ENCODE measurements at places on chromosomes 5 and 9.

GRCh38 chr5:29899583-29899982 is 1293.9 kb upstream of the CDH6 start:
- DNase-seq, result no peak

DNA sequence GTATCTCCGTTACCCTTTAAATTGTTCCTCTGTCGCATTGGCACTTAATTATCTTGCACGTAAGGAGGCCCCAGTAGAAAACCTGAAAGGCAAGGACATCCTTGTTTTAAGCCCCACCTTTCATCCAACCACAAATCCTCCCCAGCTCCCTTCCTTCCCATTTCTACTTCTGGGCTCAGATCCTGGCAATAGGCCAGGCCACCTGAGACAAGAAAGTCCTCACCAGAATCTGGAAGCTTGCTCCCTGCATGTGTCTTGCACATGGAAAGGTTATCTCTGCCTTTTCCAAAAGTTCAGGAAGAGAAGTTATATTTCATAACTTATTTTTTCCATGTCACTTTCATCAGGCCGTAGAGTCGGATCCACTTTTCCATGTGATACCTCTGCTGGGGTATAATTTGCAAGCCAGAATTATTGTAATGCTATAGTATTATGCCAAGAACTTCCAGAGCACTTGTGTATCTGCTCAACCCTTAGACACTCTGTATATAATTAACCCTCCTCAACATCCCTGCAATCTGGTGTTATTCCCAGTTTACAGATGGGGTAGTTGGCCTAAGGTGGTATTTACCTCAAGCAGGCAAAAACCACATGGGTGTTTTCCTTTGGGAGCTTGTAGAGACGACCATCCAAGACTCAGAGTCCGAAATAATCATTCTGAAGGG is 2.6 kb upstream of the SHB start:
- no peak for DNase-seq

- DNase-seq, result no peak
Measured at GRCh38 chr5:44795496-44795895, 13.3 kb upstream of the MRPS30 start.

- no peak for DNase-seq
Measured at GRCh38 chr9:70540016-70540415, 125.6 kb upstream of the KLF9 start.

- DNase-seq, result no peak
Measured at GRCh38 chr5:97931829-97932228, 748.8 kb upstream of the RIOK2 start.

- no peak for DNase-seq
Measured at GRCh38 chr5:75461679-75462078, 49.8 kb downstream of the CERT1 start.

DNA sequence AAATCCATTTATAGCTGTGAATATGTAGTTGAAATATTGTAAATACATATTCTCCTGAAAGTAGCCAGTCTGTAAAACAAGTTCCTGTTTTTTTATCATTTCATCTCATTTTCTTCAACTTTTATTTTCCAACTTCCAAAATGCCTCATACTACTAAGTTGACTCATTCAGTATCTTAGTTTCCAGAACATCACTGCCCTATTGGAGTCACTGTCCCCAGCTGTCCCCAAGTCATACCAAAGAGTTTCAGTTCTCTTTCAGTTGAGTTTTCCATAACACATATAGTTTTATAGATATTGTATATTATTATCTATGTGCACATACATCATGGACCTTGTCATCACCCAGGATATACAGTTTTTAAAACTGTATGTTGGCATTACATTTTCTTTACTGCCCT is 261.7 kb downstream of the CDH12 start:
- no peak for DNase-seq

GRCh38 chr9:116087751-116088194 is 65.8 kb upstream of the PAPPA start:
- no peak for DNase-seq

GRCh38 chr9:7316166-7316795 is 483.3 kb downstream of the DMAC1 start:
- DNase-seq, result no peak

- no peak for DNase-seq
Measured at GRCh38 chr5:21783074-21783679, 1070.0 kb downstream of the CDH12 start.

- no peak for DNase-seq
Measured at GRCh38 chr5:142981886-142982820, 212.0 kb downstream of the ARHGAP26 start.

DNA sequence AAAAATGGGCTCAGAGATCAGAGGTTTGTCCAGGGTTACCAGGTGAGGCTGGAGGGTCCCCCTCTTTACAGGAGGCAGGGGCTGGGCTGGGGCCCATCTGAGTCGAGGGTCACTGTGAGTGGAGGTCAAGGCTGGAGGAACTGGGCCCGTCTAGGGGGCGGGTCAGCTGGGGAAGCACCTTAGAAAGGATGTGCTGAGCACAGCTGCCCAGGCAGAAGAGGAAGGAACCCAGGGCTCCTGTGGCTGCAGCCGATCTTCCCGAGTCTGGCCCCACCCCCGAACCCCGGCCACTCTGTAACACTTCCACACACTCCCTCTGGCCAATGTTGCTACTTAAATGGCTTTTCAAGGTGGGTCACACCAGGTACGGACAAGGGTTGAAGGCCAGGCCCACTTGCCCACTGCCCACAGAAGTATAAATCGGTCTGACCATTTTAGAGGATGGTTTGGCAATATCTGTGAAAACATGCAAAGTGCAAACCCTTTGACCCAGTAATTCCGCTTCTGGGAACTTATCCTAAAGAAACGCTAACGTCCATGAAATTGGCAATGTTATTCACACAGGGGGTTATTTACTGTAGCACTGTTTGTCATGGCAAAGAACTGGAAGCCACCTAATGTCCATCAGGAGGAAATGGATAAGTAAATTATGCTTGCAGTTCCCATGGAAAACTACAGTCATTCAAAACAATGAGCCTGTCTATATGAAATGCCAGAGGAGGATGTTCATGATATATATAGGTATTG is 30.5 kb upstream of the EEIG1 start:
- no peak for DNase-seq

DNA sequence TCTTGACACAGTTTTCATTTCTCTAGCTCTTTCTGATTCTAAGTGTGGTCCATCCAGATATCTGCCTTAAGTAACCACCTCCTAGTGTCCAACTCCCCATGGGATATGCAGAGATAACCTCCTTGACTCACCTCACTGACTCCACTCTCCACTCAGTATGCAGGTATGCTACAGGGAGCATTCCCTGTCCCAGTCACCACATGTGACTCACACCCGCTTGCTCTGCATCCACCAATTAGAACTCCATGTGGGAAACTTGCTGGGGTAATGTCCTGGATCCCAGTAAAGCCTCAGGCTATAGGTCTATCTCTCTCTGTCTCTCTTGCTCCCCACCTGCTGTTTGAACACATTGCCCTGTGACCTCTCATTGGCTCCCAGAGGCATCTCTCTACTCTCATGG is 563.9 kb downstream of the HTR1A start:
- peak; percentile 39 for DNase-seq

GRCh38 chr5:60810438-60811085 is 33.5 kb downstream of the ELOVL7 start:
- no peak for DNase-seq

GRCh38 chr9:14205463-14205862 is 108.5 kb downstream of the NFIB start:
- DNase-seq, result no peak

- no peak for DNase-seq
Measured at GRCh38 chr5:67222243-67223025, 25.8 kb upstream of the CD180 start.

DNA sequence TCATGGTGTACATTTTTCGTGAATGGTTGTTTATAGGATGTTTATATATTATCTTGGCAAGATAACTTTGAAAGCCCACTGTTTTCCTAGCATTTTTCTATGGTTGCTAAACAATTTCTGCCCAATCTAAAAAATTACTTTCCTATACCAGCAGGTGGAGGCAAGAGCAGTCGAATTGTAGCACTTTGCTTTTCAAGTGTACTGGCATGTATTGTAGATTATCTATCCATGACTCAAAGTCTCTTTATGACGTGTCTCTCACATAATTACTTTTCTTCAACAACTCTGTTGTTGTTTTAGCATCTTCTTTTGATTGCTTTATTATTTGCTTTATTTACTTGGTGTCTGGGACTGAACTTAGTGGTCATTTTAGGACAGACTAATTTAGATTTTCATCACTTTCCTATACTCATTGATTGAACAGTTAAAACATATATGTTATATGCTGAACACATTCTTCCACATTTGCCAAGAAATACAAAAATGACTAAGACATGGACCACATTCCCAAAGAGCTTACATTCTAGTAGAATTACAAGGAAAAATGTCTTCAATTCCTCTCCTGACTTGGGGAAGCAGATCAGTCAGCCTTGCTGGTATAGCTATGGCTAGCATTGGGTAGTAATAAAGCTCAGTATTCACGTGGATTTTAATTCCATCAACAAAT is 20.7 kb downstream of the NLN start:
- no peak for DNase-seq

GRCh38 chr5:131795879-131796792 is 681 bp downstream of the FNIP1 start:
- DNase-seq, result no peak

- DNase-seq, result no peak
Measured at GRCh38 chr5:142421621-142422397, 97.0 kb upstream of the SPRY4 start.

GRCh38 chr9:136629879-136630661 is 32.6 kb upstream of the EGFL7 start:
- peak; percentile 88 for DNase-seq

GRCh38 chr5:68732251-68732650 is 361.6 kb upstream of the SLC30A5 start:
- DNase-seq, result no peak

- no peak for DNase-seq
Measured at GRCh38 chr5:142827934-142828576, 57.9 kb downstream of the ARHGAP26 start.

DNA sequence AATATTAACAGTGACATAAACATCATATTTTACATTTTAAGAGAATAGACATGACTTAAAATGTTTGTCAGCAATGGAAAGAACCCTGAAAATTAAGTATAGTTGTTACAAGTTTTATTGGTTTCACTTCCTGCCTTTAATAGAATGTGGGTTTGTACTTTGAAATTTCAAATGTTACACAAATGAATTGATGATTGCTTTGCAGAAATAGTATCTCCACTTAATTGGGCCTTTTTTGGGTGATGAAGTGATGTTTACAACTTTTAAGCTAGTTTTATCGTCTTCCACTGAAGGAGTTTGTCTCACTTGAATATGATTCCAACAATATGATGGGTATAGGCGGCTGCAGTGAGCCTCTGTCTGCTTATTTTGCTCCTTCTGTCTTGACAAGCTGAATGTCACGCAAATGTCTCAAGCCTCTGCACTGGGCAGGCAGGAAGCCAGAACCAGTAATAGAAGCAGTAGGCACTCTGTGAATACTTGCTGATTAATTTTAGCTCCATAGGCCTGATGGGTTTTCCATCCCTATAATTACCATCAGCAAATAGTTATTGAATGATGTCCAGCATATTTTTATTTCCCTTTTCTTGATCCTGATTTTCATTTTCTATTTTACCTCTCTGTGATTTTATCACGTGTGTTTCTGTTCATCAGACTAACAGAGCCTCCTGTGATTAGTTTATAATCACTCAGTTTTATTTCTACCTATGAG is 10.6 kb upstream of the NR3C1 start:
- no peak for DNase-seq

DNA sequence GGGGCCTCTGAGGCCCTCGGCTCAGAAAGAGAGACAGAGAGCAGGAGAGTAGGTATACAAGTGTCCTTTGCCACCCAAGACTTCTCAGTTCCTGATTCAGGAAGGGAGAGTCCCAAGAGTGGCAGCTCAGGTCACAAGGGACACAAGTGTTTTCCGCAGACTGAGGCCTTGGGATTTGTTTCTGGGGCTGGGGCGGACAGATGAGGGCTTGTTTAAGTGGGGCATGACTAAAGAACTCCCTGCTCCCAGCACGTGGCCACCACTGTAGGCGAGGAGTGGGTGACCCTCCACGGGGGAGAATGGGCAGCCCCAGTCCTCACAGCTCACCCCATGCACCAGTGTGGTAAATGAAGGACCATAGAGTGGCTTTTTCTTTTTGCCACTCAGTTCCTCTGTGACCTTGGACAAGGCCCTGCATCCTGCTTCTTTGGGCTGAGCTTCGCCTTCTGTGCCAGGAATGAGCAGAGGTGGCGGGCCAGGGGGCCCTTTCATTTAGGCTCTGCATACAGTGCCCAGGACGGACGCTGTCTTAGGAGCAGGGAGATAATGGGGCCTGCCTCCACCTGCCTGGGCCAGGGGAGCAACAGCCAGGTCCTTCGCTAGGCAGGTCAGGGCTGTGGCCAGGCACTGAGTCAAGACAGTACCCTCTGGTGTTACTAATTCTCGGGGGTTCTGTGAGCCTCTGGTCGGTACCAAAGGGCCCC is 50.8 kb downstream of the AMBP start:
- DNase-seq, result no peak

- DNase-seq, result no peak
Measured at GRCh38 chr5:69049151-69049550, 44.7 kb upstream of the SLC30A5 start.

GRCh38 chr5:170149206-170149515 is 43.5 kb downstream of the FOXI1 start:
- no peak for DNase-seq

DNA sequence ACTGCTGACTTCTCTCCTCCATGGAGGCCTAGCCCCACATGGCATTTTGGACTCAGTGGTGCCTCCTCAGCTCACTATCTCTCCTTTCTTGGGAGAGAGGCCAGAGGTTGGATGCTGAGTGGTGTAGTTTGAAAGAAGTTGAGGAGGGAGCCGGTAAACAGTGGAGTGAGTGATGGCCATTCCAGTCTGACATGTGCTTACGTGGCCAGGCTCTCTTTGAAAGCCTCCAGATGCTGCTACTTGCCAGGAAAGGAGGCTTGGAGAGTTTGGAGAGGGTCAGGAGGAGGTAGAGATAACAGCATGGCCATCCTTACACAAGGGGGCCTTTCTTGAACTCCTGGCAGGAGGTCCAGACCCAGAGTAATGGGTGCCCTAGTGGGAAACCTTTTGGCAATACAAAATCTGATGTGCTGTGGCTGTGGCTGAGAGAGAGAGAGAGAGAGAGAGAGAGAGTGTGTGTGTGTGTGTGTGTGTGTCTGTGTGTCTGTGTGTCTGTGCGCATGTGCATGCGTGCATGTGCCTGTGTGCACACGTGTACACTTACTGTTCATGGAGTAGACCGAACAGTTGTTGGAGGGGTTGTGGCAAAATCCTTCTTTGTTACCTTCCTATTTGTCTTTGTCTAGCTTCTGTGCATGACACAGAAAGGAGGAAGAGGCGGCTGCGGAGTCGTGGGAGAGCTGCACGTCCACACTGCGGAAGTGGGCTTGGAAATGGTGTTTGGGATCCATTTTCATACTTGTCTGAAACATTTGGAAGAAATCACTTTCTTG is 37.8 kb downstream of the RALGPS1 start:
- no peak for DNase-seq

DNA sequence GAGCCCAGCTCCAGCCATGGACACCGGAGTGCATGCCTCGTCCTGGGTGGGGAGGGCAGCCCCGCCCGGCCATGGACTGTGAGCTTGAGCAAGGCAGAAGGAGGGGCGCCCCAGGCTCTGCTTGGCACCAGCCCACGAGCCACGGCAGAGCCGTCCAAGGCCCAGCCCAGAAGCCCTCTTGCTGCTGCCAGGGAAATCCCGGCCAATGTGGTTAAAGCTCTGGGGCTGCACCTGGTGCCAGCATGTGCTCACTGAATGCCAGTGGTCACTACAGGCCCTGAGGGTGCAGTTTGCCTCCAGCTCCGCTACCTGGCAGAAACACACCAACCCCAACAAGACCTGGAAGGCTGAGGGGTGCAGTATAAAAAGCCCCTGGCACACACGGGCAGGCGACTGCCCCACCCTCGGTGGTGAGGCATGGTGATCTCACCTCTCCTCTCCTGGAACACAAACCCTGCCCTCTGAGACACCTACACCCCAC is 11.8 kb downstream of the BRD3 start:
- DNase-seq, result no peak

All from H1 (cell line).